Activated naive CD4-positive, alpha-beta T cell treated with anti-CD3 and anti-CD28 coated beads for 36 hours (primary cell): ENCODE measurements at places on chromosomes 16 and 17.

- DNase-seq = no peak
Measured at GRCh38 chr17:43920500-43921095, 13.3 kb upstream of the MPP2 start.

GRCh38 chr16:80230328-80231120, 310.3 kb upstream of the DYNLRB2 start:
- DNase-seq = no peak

DNA sequence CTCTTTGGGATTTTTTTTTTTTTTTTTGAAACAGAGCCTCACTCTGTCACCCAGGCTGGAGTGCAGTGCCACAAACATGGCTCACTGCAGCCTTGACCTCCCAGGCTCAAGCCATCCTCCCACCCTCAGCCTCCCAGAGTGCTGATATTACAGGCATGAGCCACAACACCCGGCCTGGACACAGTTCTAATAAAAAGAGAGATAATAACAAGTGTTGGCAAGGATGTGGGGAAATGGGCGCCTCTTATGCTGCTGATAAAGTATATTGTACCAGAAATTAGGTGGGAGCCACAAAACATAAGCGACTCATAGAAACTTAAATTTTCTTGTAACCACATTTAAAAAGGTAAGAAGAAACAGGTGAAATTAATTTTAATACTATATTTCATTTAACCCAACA, 50.4 kb upstream of the FA2H start:
- no peak for DNase-seq

DNA sequence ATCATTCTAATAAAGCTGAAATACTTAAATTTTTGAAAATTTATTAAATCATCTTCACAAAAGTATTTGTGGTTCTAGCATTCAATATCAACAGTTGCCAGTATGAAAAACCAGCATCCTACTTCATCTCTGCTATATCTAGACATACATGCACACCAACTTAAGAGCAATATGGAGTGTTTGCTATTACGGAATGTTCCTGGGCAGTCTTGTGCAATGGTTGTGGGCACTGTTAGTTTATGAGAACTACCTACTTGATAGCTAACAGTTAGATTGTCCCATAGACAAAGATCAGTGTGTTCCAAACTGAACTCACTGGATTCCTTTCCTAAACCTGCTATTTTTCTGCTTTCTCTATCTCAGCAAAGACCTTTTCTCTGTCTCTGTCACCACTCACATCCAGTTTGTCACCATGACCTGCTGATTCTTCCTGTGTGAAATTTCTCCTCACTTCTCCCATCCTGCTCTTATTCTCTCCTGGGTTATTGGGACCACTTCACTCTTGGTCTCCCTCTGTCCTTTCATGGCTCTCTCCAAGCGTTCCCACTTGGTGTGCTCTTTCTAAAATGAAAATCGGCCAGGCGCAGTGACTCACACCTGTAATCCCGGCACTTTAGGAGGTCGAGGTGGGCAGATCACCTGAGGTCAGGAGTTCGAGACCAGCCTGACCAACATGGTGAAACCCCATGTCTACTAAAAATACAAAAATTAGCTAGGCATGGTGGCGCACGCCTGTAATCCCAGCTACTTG, 27.7 kb downstream of the CNTROB start:
- no peak for DNase-seq

DNA sequence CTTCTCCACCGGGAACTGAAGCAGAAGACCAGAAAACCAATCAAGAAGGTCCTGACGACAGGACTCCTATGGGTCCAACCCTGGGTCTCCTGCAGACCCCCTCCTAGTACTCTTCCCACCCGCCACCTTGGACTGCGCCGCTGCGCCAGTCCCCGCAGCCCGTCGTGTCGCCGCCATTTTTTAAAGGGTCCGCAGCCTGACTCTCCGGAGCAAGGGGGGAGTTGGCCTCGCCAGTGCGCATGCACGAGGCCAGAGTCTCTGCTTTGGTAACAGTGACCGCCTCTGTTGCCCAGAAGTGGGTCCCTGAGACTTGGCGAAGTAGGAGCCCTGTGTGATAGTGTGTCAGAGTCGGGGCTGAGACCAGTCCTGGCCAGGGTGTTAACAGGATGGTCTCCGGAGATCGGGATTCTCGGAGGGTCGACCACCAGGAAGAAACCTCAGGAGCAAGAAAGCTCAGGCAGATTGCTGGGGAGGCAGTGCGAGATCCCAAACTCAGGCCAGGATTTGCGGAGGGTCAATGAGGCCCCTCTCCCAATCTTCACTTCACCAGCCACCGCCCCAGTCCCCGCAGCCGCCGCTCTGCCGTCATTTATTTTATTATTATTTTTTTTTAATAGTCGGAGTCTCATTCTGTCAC, 612.5 kb downstream of the KCNJ18 start:
- DNase-seq = no peak

DNA sequence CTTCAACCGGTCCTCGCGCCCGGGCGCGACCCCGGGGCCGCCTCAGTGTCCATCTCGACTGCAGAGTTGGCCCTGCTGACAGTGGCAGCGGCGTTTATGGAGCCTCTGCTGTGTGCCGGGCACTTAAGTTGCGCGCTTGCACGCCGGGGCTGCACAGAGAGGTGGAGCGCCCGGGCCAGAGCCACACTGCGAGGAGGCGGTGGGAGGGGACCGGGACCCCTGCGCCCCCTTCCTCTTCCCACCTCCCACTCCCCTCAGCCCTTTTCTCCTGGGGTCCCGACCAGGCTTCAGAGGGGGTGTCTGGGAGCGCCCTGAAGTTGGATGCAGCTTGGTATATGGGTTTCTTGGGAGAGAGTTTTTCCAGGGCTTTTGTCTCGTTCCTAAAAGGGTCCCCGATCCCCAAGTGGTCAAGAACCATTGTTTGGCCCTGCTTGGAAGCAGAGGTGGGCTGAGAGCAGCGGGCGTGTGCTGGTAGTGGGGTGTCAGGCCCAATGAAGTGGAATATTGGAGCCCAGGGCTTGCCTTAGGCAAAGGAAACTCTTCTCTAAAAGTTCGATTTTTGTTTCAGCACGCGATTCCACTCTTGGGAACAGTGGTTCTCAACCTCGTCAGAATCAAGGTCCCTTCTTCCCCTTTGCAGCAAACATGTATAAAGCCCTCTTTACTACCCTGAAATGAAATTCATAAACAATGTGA, 605 bp downstream of the MRTFB start:
- peak; percentile 35 for DNase-seq

- peak; percentile 11 for DNase-seq
Measured at GRCh38 chr16:8644211-8645140, 23.0 kb downstream of the METTL22 start.

- DNase-seq = no peak
Measured at GRCh38 chr17:58694302-58694701, 1.9 kb downstream of the RAD51C start.

GRCh38 chr16:76784530-76784929, 406.5 kb upstream of the MON1B start:
- no peak for DNase-seq

DNA sequence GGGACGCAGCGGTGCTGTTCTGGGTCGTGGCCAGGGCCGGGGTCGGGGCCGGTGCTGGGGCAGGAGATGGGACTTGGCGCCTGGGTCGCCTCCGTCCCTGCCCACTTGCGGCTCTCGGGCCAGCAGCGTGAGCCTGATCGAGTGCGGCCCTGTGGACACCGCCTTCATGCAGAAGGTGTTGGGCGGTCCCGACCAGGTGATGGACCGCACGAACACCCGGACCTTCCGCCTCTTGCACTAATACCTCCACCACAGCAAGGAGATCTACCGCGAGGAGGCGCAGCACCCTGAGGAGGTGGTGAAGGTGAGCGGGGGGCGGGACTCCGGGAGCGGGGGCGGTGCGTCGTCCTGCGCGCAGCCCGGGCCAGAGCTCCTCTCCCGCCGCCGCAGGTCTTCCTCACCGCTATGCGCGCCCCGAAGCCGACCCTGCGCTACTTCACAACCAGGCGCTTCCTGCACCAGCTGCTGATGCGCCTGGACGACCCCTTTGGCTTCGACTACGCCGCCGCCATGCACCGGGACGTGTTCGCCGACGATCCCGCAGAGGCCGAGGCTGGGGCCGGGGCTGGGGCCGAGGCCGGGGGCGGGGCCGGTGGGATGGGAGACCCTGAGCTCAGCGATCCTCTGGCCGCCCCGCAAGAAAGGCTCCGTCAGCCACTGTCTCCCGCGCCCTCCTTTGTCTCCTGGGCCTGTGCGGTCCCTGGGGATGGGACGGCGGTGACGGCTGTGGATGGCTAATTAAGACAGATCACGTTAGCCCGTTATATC, 4.5 kb upstream of the HSD17B1 start:
- peak; percentile 89 for DNase-seq
